ENCODE measurements at places on chromosomes 4 and X.

DNA sequence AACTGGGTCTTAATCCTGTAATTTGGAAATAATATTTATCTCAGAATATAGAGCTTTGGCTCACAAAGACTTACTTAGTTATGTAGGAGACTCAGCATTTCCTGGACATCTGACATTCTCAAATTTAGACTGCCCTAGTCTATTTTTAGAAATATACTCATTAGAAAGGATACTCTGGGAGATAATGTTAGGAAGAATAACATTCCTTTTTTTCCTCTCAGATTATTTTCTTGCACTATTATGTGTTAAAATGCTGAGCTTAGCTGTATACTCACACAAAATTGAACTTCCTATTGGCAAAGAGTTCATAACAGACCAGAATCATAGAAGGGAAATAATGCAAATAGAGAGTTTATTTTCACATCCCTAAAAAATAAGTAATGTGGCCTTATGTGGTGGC lies 1424.9 kb upstream of the PCDH7 start:
- no peak for DNase-seq

GRCh38 chr4:172155838-172156345 lies 342.7 kb downstream of the GALNTL6 start:
- no peak for DNase-seq

DNA sequence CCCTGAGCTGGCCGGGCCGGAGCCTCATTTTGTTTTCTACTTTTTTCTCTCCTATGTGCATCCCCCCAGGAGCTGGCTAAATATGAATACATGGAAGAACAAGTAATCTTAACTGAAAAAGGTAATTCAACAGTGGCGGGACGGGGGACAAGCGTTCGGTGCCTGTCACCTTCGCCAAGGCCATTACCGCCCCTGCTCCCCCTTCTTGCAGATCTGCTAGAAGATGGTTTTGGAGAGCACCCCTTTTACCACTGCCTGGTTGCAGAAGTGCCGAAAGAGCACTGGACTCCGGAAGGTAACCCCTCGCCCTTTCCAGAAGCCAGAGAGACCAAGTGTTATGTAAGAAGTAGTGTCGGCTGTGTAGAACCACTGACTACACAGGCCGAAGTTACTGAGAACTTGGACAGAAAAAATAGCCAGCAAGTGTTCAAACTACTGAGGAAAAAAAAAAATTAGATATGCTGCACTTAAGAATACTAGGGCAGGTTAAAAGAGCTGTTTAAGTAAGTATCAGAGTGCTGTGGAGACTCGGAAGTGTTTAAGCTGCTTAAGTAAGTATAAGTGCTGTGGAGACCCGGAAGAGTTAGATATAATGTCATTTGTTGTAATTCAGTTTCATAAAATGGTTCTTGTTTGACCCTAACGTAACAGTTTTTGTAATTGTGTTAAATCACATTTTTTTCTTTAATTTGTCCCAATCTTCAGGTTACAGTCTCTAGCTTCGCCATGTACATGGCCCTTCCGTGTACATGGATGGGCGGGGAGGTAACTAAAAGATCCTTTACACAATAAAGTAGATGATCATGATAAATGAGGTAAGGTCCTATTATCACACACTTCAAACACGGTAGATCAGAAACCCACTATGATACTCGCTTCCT lies 856 bp downstream of the SAT1 start:
- no peak for DNase-seq

- DNase-seq = no peak
These were observed 1360.9 kb downstream of the STIM2 start for GRCh38 chr4:28221536-28221935.

- DNase-seq = no peak
These were observed 34.6 kb downstream of the EFHC2 start for GRCh38 chrX:44308869-44309268.

GRCh38 chr4:121827853-121828252 lies 4.2 kb upstream of the CCNA2 start:
- DNase-seq = no peak

DNA sequence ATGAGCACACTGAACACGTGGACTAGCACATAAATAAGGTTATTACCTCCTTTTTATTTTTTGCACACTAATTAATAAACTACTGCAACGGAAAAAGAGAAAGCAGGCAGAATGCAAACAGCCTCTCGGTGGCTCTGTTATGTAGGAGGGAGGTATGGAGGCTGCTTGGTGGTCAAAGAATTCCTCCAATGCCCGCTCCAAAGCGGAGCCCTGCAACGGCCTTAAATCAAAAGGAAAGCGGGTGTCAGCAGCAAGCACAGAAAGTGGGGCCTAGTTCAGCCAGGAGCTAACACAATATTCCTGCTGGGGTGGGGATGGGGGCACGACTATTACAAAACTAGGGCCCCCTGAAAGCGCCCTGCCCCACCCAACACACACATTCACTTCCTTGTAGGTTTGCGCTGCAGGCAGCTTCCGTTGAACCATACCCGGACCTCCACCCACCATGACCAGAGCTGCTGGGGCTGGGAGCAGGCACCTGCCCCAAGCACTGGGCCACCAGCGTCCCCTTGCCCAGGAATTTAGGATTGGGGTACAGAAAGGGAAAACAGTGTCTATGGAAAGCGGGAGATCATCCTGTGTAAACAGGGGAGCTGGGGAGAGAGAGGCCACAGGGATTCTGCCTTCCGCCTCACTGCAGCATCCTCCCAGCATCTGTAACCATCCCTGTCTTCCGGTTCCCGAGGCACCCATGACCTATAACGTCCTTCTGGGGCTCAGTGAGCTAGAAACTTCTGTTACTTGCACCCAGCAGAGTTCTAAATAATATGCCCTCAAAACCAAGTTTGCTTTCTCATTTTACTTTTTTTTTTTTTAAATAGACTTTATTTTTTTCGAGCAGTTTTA lies 57.1 kb upstream of the DDX3X start:
- DNase-seq = no peak

- no peak for DNase-seq
These were observed 45.9 kb downstream of the PROM1 start for GRCh38 chr4:16037901-16038300.

GRCh38 chr4:41696763-41697162 lies 51.8 kb downstream of the PHOX2B start:
- DNase-seq = no peak

- DNase-seq = no peak
These were observed 43.6 kb downstream of the UNC5C start for GRCh38 chr4:95505151-95505550.

DNA sequence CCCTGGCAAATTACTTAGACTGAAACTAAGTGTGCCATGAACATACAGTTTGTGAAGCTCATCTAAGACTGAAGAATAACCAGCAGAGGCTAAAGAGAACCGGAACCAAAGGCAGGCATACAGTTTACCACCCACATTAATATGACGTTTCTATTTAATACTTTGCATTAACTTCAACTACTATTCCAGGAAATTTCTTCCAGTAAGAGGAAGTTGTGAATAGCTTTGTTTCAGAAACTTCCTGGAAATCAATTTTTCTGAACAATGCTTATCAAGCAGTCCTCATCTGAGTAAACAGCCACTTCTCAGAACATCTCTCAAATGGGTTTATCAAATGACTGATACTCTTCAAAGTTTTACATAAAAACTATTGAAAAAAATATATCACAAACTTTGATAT lies 252.7 kb downstream of the OPHN1 start:
- no peak for DNase-seq

- DNase-seq = no peak
These were observed 14.0 kb downstream of the TAPT1 start for GRCh38 chr4:16212138-16212782.

DNA sequence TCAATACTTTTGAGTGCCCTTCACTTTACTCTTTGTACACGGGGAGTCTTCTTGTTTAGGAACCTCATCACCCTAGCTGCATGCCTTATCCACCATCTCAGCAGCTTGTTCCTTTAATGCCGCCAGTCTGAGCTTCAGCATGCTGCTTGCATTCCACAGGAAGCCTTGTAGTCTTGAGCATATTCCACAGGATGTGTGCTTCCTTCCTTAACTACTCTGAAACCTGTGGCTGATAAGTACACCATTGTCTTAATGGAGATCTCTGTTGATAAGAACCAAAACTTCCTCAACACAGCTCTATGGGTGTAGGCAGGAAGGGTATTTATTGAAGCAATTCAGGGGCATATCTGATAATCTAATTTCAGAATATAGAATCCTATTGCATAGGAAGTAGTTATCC lies 24.4 kb upstream of the CCNI start:
- DNase-seq = no peak

GRCh38 chr4:25155947-25156346 lies 4.3 kb downstream of the SEPSECS start:
- no peak for DNase-seq

GRCh38 chr4:121706595-121707021 lies 9.8 kb upstream of the ANXA5 start:
- DNase-seq = no peak

GRCh38 chr4:127534041-127534825 lies 98.5 kb upstream of the INTU start:
- no peak for DNase-seq

DNA sequence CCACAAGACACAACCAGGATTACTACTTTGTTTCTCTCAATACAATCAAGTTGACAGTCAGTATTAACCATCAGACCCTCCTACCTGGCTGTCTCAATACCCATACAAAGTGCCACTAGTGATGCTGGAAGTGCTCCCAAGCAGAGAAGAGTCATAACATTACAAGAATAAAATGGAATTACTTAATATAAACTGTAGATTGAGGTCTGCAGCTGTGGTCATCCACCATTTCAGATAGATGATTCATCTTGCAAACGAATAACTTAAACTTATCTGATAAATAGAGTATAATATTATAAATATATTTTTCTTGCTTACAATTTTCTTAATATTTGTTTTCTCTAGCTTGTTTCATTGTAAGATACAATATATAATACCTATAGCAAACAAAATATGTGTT lies 1034.2 kb upstream of the PCDH10 start:
- no peak for DNase-seq

DNA sequence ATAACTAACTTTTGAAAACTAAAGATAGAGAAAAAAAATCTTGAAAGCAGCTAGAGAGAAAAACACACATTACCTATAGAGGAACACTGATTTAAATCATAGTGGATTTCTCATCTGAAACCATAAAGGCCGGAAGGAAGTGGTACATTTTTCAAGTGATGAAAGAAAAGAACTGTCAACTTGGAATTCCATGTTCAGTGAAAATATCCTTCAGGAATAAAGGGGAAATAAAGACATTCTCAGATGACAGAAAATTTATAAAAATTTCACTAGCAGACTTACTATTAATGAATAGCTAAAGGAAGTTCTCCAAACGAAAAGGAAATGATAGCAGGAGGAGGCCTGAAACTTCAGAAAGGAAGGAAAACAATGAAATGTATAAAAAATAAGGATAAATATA lies 7.6 kb upstream of the JADE3 start:
- DNase-seq = no peak

- no peak for DNase-seq
These were observed 821 bp downstream of the CXCL8 start for GRCh38 chr4:73741031-73741749.

Measured in amniotic stem cell (primary cell).